ENCODE measurements at places on chromosomes 11 and 22. TPM values are rescaled to one million over a fixed set of nuclear protein-coding genes. Genes with fewer than 3 reads are reported as not detected.

GRCh38 chr11:108754901-108755625 is 90.2 kb downstream of the DDX10 start:
- no peaks in the 10 kb centered on the region for H3K36me3 ChIP-seq
- no peak overlapping the region for H3K27ac ChIP-seq
- H3K4me3 ChIP-seq = no peak overlapping the region

DNA sequence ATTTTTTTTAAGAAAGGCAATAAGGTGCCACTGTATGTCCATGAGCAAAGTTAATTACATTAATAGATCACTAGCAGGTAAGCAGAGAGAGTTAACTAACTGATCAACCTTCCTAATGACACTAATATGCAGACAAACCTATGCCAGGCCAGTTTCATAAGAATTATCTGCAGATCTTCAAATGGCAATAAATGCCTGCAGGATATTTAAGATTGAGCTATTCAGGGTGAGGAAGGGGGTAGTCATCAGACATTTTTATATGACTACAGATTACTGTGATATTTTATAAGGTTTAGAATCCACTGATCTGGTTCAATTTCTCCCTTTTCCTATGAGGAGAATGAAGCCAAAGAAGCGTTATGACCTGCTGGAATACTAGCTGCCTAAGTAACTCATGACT is 30.2 kb downstream of the CARD18 start:
- H3K27me3 ChIP-seq = peaks cover 4% of the 10 kb centered on the region
- no peaks in the 10 kb centered on the region for H3K4me1 ChIP-seq

DNA sequence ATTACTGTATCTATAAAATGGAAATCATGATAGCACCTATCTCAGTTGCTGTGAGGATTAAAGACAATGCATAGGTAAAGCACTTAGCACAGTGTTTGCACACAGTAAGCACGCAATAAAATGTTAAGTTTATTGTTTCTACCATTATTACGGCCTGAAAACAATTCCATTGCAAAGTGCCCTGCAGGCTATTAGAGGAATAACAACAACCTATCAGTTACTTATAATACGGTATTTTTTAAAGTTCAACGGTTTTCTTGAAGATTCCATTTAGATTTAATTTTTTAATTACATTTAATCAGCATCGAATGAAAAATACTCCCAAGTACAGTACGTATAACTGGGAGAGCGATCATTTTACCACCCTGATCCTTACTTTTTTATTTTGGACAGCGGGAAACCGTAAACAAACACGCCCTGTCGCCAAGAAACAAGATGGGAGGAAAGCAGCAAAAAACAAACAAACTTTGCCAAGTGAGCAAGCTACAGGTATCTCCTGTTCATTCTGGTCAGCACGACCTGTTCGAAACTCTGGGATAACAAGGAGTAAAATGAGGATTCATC is 893 bp downstream of the SLC36A4 start:
- H3K27ac ChIP-seq = peak overlapping the region; percentile 97
- peak overlapping the region; percentile 96 for H3K4me3 ChIP-seq

DNA sequence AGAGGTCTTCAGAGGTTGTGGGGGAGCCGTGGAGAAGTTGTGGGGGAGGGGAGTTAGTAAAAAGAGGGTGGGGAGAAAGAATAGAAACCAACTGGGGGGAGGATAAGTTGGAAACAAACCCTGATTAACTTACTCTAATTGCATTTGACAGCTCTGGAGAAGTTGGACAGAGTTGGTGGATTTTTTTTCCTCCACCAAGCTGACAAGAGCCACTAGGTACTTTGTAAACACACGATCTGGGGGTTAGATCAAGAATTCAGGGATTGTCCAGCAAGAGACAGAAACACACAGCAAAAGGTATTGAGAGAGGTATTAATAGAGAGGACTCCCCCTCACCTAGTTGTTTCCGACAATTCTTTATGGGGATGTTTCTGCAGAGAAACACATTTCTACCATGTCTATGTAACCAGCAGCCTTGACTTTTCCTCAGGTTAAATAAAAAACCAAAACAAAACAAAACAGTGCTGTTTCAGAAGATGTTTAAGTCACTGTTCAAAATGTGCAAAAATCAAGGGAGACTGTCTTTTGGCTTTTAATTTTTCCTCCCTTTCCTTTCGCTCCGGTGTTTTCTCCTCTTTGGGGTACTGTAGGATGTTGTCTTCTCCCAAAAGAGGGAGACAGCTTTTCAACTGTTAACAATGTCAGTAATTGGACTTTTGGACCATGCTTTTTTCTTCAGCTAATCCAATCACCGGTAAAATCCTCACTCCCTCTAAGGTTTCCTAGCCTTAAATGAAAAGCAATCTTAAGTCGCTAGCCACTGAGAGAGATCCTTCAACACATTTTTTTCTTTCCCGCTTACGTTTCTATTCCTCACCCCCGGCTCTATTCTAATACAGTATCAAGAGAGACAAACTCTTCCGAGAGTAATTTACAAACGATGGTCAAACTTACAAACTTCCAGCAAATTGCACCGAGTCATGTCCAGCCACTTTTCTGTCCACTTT is 708 bp downstream of the MAML2 start:
- no peak for DNase-seq
- no peaks in the 10 kb centered on the region for H3K27me3 ChIP-seq
- H3K27ac ChIP-seq = peak overlapping the region; percentile 86
- H3K4me1 ChIP-seq = peaks cover 47% of the 10 kb centered on the region

Gene ST13
- total RNA-seq = 252 TPM
